ENCODE measurements at places on chromosomes 1 and 21.

- peak; percentile 69 for DNase-seq
Observed at GRCh38 chr1:112618721-112619517, at the start of gene ST7L. TSS of gene ST7L (minus strand) at chr1:112619141. CDS start at chr1:112619113, 28 bp downstream.

DNA sequence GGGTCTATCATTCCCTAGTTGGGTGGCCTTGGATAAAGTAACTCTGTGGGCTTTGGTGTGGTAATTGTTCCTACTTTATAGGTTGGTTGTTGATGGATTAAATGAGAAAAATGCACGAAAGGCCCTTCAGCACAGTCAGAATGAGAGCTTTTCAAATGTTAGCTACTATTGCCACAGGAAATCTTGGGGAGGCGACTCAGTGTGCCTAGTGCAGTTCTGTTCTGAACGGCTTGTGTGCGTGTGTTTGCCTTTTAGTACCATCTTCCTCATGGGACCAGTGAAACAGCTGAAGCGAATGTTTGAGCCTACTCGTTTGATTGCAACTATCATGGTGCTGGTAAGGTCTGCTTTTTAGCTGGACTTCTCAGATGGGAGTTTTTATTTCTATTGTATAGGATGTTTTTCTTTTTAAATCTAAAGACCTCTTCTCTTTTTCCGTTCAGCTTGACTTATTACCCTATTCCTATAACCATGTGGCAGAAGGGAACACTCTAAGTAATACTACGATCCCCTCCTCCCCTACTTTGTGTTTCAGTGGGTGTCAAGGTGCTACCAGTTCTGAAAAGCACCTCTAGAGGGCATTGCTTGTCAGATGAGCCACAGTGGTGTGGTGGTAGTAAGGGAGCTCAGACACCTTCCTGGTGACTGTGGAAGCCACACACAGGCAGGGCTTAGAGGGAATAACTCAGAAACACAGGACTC lies 9.2 kb downstream of the SFT2D2 start:
- DNase-seq, result peak; percentile 42

- no peak for DNase-seq
Observed at GRCh38 chr1:205373022-205373797, 16.5 kb upstream of the KLHDC8A start.

DNA sequence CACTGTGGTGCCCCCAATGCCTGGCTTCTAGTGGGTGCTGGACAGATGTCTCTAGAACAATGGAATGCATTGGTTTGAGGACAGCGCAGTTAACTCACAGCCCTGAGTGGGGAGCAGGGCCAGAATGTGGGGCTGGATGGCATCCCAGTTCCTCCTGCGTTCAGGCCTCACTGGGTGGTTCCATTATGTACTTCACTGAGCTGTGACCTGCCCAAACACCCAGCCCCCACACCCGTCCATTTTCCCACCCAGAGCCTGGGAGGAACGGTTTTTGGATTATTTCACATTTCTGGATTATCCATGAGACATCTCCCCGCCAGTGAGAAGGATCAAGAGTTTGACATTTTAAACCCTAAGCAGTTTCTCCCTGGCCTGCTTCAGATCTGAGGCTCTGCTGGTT lies 55.3 kb upstream of the WASF2 start:
- no peak for DNase-seq

GRCh38 chr1:232923739-232924386 lies 26.5 kb upstream of the NTPCR start:
- peak; percentile 89 for DNase-seq

GRCh38 chr1:24688621-24689195 lies 45.6 kb downstream of the SRRM1 start:
- peak; percentile 61 for DNase-seq

DNA sequence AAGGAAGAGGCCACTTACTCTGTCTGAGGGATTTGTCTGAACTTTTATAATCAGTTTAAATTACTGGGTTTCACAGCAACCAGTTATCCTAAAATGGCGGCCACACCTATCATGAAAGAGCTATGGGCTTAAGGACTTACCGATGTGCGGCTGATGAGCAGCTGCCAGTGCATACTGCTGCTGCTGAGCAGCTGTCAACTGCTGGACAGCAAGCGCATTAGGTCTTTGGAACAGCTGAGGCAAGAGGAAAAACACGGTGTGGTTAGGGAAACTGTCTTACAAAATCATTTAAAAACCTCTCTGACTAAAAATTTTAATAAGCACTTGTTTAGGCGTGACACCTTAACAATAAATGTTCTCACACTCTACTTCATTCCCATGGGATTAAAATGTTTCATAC lies 72.6 kb upstream of the SDC3 start:
- no peak for DNase-seq

- DNase-seq, result no peak
Observed at GRCh38 chr1:155984341-155984740, 6.0 kb upstream of the ARHGEF2 start.

GRCh38 chr1:66925558-66925910 lies 744 bp downstream of the MIER1 start:
- no peak for DNase-seq

DNA sequence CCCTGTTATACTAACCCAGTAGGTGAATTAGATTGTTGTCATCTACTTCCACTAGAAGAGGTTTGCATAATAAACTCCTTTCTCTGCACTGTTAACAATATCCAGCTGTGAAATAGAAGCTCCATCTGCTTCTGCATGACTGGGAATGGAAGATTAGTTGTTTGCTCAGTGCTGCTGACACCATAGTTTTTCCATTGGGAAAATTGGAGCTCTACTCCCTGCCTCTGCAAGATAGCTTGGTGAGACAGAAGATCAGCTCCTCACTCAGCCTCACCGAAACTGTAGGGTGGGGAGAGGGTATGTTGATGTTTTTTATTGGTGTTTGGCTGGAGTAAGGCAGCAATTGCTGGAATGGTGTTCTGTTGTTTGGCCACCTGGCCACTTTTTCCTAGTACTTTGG lies 331.6 kb upstream of the ADAMTS5 start:
- no peak for DNase-seq

DNA sequence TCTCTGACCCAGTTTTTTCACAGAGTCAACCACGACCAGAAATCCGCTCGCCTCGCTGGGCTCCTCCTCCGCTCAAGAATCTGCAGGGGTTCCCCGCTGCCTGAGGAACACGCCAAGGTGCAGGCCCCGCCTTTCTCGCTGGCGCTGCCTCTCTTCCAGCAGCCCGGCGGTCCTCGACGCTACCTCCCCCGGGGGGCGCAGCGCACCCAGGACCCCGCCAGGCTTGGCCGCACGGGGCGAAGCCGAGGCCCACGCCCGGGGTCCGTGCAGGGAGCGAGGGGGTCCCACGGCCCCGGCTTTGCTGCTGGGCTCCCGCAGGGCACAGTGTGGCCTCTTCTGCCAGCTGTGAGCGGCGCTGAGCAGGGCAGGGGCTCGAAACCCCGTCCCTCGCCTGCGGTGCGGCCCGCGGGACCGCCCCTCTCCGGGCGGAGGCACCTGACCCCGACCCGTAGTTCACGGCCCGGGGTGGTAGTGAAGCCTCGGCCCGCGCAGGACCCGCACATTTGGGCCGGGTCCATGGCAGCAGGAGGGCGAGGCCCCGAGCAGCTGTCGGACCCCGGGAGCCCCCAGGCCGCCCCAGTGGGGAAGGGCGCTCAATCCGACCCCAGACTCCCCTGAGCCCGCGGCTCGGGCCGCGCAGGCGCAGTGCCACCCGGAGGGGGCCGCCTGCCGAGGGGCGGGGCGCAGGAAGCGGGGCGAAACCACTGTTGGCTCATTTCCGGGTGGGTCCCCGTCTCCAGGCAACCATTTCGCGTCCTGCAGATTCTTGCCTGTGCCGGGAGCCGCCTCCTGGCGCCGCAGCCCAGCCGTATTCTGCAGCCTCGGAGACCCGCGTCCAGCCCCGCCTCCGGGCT lies 10.0 kb upstream of the MMEL1 start:
- DNase-seq, result peak; percentile 95

- no peak for DNase-seq
Observed at GRCh38 chr1:156474966-156475365, 25.6 kb downstream of the MEF2D start.

GRCh38 chr1:35568975-35569395 lies 4.1 kb upstream of the TFAP2E start:
- DNase-seq, result peak; percentile 80

GRCh38 chr1:47751996-47752451 lies 245.2 kb downstream of the TRABD2B start:
- no peak for DNase-seq

GRCh38 chr1:47189844-47190508 lies at the start of gene PDZK1IP1:
TSS of gene PDZK1IP1 (minus strand) at chr1:47190036. CDS start at chr1:47189932, 104 bp downstream.
- DNase-seq, result no peak

- no peak for DNase-seq
Observed at GRCh38 chr21:45892156-45892915, 89.2 kb upstream of the COL6A1 start.

- DNase-seq, result no peak
Observed at GRCh38 chr1:192342842-192343241, 26.1 kb downstream of the RGS21 start.

- no peak for DNase-seq
Observed at GRCh38 chr1:155990005-155990739, 11.8 kb upstream of the ARHGEF2 start.

GRCh38 chr1:116990612-116991151 lies 10.9 kb upstream of the CD101 start:
- no peak for DNase-seq

DNA sequence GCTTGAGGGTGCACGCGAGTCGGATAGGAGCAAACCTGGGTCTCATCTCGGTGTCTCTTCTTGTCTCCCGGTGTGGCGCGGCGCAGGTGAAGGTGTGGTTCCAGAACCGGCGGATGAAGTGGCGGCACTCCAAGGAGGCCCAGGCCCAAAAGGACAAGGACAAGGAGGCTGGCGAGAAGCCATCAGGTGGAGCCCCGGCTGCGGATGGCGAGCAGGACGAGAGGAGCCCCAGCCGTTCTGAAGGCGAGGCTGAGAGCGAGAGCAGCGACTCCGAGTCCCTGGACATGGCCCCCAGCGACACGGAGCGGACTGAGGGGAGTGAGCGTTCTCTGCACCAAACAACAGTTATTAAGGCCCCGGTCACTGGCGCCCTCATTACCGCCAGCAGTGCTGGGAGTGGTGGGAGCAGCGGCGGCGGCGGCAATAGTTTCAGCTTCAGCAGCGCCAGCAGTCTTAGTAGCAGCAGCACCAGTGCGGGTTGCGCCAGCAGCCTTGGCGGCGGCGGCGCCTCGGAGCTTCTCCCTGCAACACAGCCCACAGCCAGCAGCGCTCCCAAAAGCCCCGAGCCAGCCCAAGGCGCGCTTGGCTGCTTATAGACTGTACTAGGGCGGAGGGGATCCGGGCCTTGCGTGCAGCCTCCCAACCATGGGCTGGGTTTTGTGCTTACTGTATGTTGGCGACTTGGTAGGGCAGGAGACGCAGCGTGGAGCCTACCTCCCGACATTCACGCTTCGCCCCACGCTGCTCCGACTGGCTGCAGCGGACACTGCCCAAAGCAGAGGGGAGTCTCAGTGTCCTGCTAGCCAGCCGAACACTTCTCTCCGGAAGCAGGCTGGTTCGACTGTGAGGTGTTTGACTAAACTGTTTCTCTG lies 5.1 kb downstream of the HLX start:
- DNase-seq, result no peak

- DNase-seq, result no peak
Observed at GRCh38 chr1:184409011-184409410, 22.2 kb downstream of the C1orf21 start.

GRCh38 chr1:226664413-226665101 lies 74.5 kb downstream of the ITPKB start:
- DNase-seq, result no peak

- DNase-seq, result peak; percentile 61
Observed at GRCh38 chr1:232905331-232906034, 44.9 kb upstream of the NTPCR start.

DNA sequence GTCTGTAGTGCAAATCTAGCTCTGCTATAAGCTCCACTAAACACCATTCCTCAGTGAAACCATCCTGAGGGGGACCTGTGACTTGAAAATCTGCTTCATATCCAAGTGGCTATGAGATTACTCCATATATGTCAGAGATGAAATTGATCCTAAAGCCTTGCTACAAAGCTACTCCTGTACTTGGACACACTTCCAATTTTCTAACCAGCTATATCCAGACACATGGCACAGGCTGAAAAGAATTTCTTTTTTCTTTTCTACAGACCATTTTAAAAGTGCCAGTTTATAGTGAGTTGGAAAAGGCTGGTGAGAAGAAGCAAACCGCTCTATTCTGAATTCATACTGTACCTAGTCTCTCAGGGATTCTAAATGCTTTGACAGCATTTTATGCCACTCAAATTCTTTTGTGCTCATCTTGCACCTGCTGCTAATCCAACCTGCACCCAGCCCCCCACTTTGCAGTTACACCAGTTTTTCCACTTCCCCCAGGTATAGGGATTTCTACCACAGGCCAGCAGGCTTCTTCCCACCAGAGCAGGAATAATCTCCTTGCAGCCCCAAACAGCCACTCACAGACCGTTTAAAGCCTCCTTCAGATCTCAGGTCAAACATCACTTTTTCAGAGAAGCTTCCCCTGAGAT lies 112.5 kb downstream of the RERE start:
- DNase-seq, result no peak

DNA sequence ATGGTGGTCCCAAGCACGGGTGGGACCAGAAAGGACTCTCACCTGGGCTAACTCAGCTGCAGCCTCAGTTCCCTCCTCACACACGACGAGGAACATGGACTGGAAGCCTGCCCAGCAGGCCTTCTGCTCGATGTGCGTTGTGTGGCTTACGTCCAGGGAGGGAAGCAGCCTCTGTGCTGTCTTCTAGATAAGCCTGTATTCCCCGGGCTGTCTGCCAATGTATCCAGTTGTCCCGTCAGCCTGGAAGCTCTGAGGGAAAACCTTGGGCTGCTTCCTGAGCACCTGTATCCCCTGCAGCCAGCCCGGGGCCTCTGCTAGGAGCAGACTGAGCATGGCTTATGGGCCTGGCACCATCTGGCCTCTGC lies 10.5 kb downstream of the PCSK9 start:
- DNase-seq, result no peak

GRCh38 chr1:183957216-183957830 lies 80.2 kb downstream of the COLGALT2 start:
- DNase-seq, result no peak

DNA sequence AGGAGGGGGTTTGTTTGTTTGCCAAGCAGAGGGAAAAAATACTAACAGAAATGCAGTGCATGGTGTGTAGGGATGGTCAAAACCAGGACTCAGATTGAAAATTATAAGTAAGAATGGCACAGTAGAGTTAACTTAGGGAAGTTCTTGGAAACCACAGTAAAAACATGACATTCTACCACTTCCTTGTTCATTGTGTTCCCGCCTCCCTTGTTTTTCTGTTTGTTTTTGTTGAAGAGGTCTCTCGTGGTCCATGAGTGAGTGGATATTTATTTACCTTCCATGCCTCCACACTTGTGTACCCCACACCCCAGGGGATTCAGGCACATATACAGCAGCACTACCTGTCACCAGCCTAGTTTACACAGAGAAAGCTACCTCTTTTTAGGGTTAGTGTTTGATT lies 69.6 kb downstream of the OLFML2B start:
- no peak for DNase-seq

DNA sequence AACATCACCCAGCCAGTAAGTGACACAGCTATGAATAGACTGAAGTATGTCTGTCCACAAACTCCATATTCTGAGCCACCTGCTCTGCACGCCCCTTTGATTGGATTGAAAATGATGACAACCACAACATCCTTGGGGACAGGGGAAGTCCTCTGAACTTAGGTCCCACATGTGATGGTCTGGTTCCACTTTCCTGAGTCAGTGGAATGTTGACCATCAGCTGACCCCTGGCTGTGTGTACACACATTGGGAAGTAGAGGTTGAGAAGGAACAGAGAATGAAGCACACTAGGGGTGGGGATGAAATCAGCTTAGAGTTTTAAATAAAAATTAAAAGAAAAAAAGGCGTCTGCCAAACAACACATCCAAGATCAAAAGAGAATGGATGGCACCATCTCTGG lies 8.0 kb upstream of the DISP3 start:
- no peak for DNase-seq
